ENCODE measurements at places on chromosomes 3 and 15.

GRCh38 chr15:49383266-49383665 lies 39.8 kb upstream of the FGF7 start:
- DNase-seq, result no peak

GRCh38 chr3:156725682-156726081 lies 51.3 kb downstream of the TIPARP start:
- no peak for DNase-seq

DNA sequence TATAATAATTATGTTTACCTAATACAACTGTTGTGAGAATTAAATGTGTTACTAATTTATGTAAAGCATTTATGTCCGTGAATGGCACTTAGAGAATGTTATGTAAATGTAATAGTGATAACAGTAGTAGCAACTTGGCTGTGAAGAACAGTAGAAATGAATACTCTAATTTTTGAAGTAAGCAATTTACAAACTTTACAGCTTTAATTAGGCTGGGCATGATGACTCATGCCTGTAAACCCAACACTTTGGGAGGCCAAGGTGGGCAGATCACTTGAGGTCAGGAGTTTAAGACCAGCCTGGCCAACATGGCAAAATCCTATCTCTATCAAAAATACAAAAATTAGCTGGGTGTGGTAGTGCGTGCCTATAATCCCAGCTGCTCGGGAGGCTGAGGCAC lies 33.9 kb upstream of the IREB2 start:
- no peak for DNase-seq

GRCh38 chr3:175103298-175103697 lies 244.2 kb downstream of the NAALADL2 start:
- no peak for DNase-seq

GRCh38 chr3:84727616-84728015 lies 231.2 kb upstream of the CADM2 start:
- no peak for DNase-seq

DNA sequence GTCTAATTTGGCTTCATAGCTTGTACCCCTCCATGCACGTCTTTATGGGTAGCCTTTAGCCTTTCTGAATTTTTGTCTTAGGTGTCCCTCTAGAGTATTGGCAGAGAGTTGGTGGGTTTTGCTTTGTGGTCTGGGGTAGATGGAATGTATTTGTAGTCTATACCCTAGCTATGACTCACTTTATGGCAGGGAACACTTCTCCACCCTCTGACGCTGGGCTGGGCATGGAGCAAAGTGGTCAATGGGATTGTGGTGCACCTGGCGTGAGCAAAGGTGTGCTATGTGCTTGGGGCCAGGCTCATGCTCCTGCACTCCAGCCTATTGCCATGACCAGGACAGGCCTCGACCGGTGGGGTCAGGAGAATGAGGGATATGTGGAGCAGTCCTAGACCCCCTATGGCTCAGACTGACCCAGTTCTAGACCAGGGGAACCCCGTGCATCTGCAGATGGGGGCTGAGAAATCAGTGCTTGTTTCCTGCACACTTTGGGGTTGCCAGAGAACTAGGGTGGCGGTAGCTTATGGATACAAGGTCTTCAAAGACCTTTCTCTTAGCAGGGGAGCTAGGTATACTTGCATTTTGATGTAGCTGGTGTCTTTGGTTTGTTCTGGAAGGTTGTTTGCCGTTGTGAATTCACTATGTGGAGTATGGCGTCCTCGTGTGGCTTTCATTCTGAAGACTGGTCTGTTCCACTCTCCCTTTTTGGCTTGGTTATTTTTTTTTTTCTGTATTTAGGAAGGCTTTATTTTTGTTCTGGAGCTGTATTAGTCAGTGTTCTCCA lies 49.4 kb upstream of the RPL32 start:
- no peak for DNase-seq

- no peak for DNase-seq
Measured at GRCh38 chr3:13663781-13664535, 115.0 kb downstream of the FBLN2 start.

DNA sequence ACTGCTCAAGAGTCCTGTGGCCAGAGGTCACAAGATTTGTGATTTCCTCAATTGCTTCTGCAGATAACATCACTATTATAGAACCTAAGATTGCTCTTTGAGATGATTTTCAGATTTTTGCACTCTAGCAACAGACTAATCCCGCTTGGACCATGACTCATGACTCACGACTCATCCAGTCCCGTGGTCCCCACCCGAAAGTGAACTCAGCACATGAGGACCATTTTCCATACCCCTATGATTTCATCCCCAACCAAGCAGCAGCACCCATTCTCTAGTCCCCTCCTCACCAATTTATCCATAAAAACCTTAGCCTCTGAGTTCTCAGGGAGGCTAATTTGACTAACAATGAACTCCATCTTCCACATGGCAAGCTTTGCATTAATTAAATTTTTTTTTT lies 106.3 kb upstream of the ALCAM start:
- no peak for DNase-seq

DNA sequence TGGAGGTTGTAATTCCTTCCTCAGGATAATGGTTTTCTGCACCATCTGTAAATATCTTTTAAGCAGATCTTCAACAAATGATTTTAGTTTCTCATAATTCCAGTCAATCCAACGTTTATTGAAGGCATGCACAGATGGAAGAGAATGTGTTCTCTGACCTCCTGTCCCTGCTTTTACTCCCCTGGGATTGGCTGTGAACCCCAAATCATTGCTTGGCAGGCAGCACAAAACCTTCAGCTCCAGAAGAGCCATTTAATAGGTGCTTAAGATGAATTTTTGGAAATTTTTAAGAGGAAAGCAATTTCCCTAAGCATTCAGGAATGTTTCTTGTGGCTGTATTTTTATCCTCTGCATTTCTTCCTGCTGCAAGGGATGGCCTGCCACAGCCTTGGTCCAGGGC lies 25.5 kb upstream of the THSD4 start:
- DNase-seq, result no peak

- no peak for DNase-seq
Measured at GRCh38 chr3:139477710-139478640, 1.7 kb upstream of the RBP2 start.

- DNase-seq, result no peak
Measured at GRCh38 chr3:164679245-164679644, 399.1 kb downstream of the SI start.

- no peak for DNase-seq
Measured at GRCh38 chr3:128098234-128098633, 25.4 kb downstream of the RUVBL1 start.

- no peak for DNase-seq
Measured at GRCh38 chr3:42739401-42740158, 33.5 kb downstream of the CCDC13 start.

- no peak for DNase-seq
Measured at GRCh38 chr15:39315206-39315850, 265.6 kb upstream of the THBS1 start.

- no peak for DNase-seq
Measured at GRCh38 chr3:135891121-135891520, 74.4 kb upstream of the PPP2R3A start.

DNA sequence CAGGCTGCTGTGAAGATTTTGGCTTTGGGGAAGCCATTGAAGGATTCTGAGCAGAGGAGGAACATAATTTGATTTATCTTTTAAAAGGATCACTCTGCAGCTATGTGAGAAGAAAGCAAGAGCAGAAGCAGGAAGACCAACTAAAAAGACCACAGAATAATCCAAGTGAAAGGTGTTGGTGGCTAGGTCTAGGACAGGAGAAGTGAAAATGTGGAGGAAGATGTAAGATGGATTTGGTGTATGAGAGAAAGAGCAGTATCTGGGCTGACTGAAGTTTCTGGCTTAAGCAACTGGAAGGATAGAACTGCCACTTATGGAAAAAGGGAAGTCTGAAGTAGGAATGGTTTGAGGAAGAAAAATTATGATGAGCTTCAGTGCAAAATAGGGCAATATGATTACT lies 62.0 kb downstream of the SFMBT1 start:
- DNase-seq, result no peak

DNA sequence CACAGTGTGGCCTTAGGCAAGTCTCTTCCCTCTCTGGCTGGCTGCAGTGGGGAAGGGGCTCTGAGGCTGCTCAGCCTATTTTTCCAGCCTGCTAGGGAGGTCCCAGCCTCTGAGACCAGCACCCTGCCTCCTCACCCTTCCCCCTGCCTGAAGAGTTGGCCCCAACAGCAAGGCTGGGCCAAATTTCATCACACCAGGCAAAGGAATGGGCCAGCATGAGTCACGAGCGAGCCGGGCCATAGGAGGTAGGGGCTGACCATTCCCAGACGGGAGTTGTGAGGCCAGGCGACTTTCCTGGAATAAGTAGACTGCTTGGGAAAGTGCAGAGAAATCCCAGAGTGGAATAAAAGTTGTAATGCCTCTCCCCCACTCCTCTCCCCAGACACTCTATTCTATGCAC lies 5.7 kb upstream of the FBLN2 start:
- DNase-seq, result no peak

- DNase-seq, result no peak
Measured at GRCh38 chr15:69369631-69370030, 44.5 kb upstream of the KIF23 start.
